ENCODE measurements at places on chromosomes 3 and 15.

- DNase-seq = no peak
These were observed 74.2 kb downstream of the SPSB4 start for GRCh38 chr3:141125351-141125750.

DNA sequence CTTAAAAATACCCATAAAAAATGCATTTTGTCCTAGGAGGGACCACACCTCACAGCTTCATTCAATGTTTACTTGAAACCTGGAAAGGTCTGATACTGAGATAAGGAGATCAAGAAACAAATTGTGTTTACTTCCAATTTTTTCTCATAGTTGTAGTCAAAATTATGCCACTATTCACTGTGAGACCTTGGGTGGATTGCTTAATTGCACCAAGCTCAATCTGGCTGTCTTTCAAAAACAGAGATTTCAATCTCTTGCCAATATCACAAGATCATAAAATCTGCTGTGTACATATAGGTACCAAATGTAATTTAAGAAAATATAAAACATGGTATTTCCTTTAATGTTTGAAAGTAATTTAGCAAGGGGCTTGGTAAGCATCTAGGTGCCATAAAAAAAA is 186.4 kb upstream of the THBS1 start:
- no peak for DNase-seq

- no peak for DNase-seq
These were observed 21.4 kb downstream of the CALML4 start for GRCh38 chr15:68183616-68184315.

- DNase-seq = no peak
These were observed 128.6 kb downstream of the PTPRG start for GRCh38 chr3:61690016-61690415.

Data from NCI-H1092 (cell line).